ENCODE measurements at places on chromosomes 12 and 14. TPM values are rescaled to one million over a fixed set of nuclear protein-coding genes. Genes with fewer than 3 reads are reported as not detected.

The C1R gene
- total RNA-seq = 773 TPM

- no peak for DNase-seq
- H3K36me3 ChIP-seq = no peaks in the 10 kb centered on the region
- no peaks in the 10 kb centered on the region for H3K27me3 ChIP-seq
- no peaks in the 10 kb centered on the region for H3K4me1 ChIP-seq
These were observed 2.4 kb upstream of the LYZ start for GRCh38 chr12:69345742-69346141.

DNA sequence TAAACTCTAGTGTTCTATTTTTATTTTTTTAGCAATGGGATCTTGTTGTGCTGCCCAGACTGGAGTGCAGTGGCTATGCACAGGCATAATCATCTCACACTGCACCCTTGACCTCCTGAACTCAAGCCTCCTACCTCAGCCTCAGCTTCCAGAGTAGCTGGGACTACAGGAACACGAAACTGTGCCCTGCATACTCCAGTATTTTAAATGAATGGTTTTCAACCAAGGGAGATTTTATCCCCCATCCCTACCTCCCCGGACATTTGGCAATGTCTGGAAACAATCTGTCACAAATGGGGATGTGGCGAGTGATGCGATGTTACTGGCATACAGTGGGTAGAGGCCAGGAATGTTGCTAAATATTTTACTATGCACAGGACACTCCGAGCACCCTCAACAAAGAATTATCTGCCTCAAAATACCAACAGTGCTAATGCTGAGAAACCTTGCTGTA lies 2.1 kb downstream of the CBX5 start:
- peak overlapping the region; percentile 93 for H3K27ac ChIP-seq
- H3K27me3 ChIP-seq = no peaks in the 10 kb centered on the region
- H3K36me3 ChIP-seq = no peaks in the 10 kb centered on the region
- H3K4me3 ChIP-seq = peak overlapping the region; percentile 39
- no peak for DNase-seq

The IAPP gene
- total RNA-seq = not detected

GRCh38 chr14:81681541-81681940 lies 147.9 kb upstream of the SEL1L start:
- no peaks in the 10 kb centered on the region for H3K27me3 ChIP-seq
- H3K4me3 ChIP-seq = no peak overlapping the region
- H3K4me1 ChIP-seq = no peaks in the 10 kb centered on the region

DNA sequence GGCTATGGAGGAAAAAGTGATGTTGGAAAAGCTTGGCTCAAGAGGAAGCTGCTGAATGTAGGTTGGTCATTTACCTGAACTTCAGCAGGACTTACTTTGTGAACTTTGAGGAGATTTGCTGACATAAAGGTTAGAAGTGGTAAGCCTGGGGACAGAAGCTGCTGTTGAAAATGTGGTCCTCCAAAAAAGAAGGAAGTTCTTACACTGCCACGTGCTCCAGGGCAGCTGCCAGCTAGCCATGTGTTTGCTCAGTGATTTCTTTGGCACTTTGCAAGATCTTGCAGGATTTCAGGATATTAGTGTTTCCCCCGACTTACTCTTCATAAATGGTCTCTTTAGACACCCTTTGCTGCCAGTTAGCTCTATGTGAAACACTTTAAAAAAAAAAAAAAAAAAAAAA lies 14.8 kb upstream of the DYRK2 start:
- no peak for DNase-seq
- H3K27ac ChIP-seq = no peak overlapping the region
- no peaks in the 10 kb centered on the region for H3K36me3 ChIP-seq

The OR4K1 gene
- not detected for total RNA-seq

GRCh38 chr12:27094726-27095125 lies 12.3 kb upstream of the C12orf71 start:
- no peaks in the 10 kb centered on the region for H3K36me3 ChIP-seq
- no peak overlapping the region for H3K27ac ChIP-seq
- no peak overlapping the region for H3K4me3 ChIP-seq
- DNase-seq = no peak

The SLC22A17 gene
- 53.7 TPM for total RNA-seq

- no peak overlapping the region for H3K4me3 ChIP-seq
- no peak overlapping the region for H3K27ac ChIP-seq
- no peak for DNase-seq
- H3K36me3 ChIP-seq = no peaks in the 10 kb centered on the region
- peaks cover 17% of the 10 kb centered on the region for H3K27me3 ChIP-seq
These were observed 4.9 kb downstream of the PTGDR start for GRCh38 chr14:52272375-52272774.

All from breast epithelium (tissue), 4 donors.